ENCODE measurements at places on chromosomes 11 and 22.

DNA sequence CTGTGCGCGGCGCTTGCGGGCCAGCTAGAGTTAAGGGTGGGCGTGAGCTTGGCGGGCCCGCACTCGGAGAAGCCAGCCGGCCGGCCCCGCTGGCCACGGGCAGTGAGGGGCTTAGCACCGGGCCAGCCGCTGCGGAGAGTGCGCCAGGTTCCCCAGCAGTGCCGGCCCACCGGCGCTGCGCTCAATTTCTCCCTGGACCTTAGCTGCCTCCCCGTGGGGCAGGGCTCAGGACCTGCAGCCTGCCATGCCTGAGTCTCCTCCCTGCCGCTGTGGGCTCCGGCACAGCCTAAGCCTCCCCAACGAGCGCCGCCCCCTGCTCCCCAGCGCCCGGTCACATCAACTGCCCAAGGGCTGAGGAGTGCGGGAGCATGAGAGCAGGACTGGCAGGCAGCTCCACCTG, 5.2 kb upstream of the PES1 start:
- no peak for DNase-seq

DNA sequence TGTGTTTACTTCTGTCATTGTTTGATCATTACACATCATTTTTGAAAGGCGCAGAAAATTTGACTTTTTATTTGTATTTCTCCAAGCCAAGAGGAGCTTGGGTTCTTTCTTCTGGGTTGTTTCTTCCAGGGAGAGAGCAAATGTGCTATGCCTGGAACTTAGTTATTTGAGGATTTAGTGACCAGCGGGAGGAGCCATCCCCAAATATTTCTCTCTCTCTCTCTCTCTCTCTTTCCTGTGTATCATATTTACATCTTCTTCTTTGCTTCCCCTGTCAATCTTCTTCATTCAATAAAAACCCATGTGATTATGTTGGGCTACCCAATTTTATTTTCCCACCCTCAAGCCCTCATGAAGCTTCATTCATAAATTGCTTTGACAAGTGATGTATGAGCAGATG, 534.5 kb downstream of the LRRC4C start:
- DNase-seq: no peak

GRCh38 chr22:18024956-18025720, 777 bp upstream of the MICAL3 start:
- DNase-seq: no peak

GRCh38 chr11:111229604-111230003, 15.9 kb upstream of the POU2AF2 start:
- no peak for DNase-seq

DNA sequence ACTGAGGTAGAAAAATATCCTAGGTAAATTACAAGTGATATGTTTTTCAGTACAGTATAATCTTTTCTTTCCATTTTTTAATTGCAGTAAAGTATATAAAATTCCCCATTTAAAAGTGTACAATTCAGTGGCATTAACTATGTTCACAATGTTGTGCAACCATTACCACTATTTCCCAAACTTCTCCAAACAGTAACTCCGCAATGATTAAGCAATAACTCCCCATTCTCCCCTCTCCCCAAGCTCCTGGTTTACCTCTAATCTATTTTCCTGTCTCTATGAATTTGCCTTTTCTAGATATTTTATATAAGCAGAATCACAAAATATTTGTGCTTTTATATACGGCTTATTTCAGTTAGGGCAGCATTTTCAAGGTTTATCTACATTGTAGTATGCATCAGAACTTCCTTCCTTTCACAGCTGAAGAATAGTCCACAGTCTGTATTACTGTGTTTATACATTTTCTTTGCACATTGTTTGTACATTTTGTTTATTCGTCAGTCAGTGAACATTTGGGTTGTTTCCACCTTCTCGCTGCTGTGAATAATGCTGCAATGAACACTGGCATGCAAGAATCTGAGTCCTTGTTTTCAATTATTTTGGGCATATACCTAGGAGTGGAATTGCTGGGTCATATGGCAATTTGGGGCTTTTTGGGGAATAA, 110.7 kb downstream of the RPL27A start:
- no peak for DNase-seq

DNA sequence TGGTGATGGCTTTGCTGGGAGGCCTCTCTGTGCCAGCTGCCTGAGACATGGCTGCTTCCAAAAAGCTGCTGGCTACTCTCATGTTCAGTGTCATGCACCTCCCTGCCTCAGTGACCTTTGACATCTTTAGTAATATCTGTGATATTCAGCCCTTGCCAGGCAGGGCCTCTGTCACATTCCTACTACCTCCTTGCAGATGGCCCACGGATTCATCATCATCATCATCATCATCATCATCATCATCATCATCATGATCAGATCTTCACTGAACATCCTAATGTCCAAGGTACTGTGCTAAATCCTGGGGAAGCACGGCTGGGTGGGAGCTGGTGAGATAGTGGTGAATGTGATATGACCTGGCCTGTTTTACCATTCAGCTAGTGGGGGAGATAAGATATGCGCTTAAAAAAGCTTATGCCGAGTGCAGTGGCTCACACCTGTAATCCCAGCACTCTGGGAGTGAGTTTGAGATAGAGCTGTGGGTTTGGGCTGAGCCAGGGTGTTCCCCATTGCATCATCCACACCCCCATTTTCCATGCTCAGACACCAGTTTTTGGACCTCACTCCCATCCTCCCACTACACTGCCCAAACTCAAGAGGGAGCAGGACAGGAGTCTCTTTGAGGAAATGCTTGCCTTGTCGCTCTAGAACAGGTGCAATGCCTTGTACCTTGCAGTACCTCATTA, 17.1 kb upstream of the TMPRSS13 start:
- no peak for DNase-seq

DNA sequence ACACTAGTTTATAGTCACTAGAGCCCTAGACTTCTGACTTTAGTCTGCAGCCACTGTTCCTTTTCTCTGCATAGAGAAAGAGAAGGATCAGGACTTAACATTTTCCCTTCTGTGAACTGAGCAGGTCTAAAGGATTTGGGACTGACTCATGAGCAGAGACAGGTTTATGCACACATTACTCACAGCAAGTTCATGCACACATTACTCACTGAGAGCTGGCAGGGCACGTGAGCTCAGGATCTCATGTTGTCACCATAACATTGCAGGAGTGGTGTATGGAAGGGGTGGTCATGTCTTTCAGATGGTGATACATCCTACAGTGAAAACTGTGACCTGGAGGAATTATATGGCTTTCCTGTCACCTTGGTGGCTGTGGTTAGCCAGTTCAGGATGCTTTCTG, 56.4 kb downstream of the CEP164 start:
- DNase-seq: peak; percentile 85

GRCh38 chr11:90867416-90867815, 644.6 kb upstream of the CHORDC1 start:
- DNase-seq: no peak

DNA sequence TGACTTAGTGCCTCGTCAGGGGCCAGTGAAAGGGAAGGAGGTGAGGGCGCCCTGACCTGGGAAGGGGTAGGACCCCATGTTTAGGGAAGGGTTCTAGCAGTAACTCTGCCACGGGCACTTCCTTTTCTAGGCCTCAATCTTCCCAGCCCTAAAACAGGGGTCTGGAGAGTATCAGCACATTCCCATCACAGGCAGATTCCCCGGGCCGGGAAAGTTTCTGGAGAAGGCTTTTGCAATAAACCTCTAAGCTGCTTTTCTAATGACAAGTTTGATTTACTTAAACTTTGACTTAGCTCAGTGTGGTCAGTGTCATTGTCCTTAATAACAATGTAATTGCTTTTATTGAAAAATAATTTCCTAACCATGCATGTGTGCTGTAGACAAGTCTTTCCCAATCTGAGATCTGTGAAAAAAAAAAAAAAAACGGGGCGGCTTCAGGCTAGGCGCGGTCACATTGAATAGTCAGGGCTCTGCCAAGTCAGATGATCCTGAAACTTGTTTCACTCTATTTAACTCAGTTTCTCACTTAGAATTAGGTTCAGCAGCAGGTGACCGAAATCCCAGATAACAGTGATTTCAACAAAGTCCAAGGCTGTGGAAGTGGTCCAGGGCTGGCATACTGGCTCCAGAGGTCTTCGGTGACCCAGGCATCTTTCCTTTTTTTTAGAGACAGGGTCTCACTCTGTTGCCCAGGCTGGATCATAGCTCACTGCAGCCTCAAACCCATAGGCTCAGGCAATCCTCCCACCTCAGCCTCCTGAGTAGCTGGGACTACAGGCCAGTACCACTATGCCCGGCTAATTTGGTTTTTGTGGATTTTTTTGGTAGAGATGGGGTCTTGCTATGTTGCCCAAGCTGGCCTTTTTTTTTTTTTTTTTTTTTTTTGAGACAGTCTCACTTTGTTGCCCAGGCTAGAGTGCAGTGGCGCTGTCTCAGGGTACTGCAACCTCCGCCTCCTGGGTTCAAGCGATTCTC, 19.5 kb upstream of the TAB1 start:
- no peak for DNase-seq

- no peak for DNase-seq
Observed at GRCh38 chr11:66363187-66363601, 8.4 kb downstream of the SLC29A2 start.

DNA sequence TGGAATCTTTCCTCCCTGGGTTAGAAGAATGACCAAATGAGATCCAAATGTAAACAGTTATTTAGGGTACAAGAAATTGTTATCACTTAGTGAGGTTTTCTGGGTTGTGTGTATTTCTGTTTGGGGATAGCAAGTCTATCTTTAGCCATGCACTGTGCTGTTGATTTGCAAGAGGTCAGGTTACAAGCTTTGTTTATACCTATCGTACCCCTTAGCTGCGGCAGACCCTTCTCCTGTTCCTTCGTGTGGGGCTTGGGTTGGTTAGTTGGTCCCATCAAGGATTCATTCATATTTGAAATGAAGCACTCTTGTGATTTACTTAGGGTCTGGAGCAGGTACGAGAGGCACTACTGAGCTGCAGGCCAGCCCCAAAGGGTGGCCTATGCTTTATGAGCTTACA, 72.6 kb downstream of the USP35 start:
- no peak for DNase-seq

GRCh38 chr11:91926965-91927364, 297.7 kb upstream of the FAT3 start:
- peak; percentile 27 for DNase-seq

DNA sequence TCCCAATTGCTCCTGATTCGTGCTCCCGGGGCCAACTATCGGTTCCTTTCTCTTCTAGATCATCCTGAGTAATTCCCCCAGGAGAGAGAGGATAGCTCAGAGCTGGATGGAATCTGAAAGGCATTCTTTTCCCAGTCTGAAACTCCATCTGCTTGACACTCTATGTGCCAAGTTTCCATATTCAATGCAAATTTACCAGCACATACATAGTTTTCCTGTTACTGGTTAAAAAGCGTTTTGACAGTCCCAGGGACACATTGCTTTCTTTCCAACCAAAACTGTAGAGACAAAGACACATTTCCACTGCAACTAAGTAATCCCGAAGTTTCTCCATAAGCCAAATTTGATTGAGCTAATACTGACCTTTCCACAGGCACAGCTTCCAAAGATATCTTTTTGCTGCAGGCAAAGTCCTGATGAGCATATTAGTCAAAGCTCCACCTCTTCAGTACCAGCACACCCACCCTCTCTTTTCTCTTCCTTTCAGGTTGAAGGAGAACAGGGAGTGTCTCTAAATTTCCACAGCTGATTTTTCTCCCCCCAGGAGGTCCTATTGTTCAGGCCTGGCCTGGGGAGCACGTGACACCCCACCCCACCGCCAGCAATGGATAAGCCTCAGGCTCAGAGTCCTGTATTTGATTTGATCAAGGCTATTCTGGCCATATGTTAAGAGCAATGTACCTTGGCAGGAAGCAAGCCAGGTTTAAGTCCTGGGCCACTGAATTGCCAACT, 9.7 kb upstream of the ANKK1 start:
- peak; percentile 36 for DNase-seq

DNA sequence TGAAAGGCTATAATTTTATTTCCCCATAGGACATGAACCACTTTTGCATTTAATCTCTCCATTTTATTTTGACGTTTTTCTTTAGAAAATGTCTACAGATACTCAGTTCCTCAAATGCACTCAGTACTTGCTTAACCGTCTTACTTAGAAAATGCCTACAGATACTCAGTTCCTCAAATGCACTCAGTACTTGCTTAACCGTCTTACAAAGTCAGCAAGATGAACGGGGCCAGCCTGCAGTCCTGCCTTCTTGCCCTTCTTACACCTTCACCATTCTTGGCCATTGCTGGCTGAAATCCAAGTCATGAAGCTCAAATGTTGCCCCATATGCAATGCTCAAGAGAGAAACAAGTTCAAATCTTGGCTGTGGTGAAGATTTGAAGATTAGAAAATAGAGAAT, 34.1 kb downstream of the CSNK2A3 start:
- no peak for DNase-seq

- no peak for DNase-seq
Observed at GRCh38 chr11:69186316-69187260, 30.9 kb downstream of the SMIM38 start.

- DNase-seq: no peak
Observed at GRCh38 chr11:69096473-69096872, 47.7 kb downstream of the TPCN2 start.

- peak; percentile 3 for DNase-seq
Observed at GRCh38 chr11:4881860-4882500, at the start of gene OR51T1. Gene OR51T1 (plus strand): TSS chr11:4881900. CDS start chr11:4881900, 0 bp downstream.

- peak; percentile 55 for DNase-seq
Observed at GRCh38 chr11:29271616-29272015, 745.2 kb downstream of the KCNA4 start.

DNA sequence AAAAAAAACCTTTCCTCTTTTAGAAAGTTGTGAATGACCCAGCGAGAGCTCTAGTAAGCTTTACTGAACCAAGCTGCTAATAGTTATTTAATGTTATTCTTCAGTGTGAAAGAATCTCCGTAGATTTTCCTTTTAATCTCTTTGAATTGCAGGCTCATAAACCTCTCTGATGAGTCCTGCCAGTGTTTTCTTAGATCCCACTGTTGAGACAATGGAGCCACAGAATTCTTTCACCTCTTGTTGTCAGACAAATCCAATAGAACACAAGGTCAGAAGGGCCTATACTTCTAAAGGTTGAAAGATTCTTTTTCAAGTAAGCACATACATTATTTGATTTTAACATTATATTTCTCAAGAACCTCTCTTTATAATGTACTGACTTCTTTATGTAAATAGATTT, 52.2 kb downstream of the DNAJC24 start:
- no peak for DNase-seq

GRCh38 chr22:25853501-25854284, 111.7 kb downstream of the MYO18B start:
- peak; percentile 3 for DNase-seq

GRCh38 chr22:31102441-31103081, 4.8 kb downstream of the SELENOM start:
- DNase-seq: peak; percentile 73

DNA sequence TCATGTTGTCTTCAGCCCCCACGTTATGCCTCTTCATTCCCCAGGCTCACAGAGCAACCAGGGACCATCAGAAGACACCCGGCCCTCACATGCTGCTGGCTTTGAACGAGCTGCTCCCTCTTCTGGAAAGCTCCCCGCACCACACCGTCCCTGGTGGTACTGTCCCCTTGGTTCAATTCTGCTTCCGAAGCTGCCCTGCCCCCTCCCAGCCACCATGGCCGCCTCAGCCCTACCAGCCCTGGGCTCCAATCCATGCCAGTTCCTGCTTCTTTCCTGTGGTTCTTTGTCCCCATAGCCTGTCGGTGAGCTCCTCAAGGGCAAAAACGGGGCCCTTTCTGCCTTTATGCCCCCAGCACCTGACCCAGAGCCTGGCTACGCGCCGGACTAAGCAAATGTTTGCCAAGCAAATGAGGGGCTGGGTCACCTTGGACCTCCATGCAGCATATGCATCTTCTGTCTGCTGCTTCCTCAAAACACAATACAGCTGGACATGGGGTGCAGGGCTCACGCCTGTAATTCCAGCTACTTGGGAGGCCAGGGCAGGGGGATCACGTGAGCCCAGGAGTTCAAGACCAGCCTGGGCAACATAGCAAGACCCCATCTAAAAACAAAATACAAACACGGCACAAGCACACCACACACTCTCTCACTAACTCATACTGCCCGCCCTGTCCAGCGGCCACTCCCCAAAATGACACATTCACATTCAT, 21.3 kb downstream of the TNKS1BP1 start:
- DNase-seq: no peak

Measured in astrocyte of the hippocampus (primary cell).